NCI-H524 treated with DMSO at 0.1 percent for 48 hours (cell line): ENCODE measurements at places on chromosomes 5 and 9.

DNA sequence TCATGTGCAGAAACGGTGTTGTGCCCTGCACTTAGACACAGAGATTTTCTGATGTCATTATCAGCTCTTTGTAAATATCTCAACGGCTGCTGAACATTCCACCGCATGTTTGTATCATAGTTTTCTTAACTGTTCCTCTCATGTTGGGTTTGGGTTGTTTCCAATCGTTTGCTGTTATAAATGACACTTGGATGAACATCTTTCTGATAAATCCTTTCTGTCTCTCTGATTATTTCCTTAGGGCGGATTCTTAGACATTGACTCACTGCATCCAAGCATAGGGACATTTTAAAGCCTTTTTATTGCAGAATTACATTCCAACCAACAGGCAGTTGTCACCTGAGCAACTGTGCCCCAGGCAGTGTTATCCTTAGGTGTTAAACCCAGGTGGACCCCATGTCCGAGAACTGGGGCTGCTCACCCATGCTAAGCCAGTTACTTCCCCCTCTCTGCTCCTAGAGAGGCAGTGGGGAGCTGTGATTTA lies 28.5 kb downstream of the COL5A1 start:
- DNase-seq = no peak

DNA sequence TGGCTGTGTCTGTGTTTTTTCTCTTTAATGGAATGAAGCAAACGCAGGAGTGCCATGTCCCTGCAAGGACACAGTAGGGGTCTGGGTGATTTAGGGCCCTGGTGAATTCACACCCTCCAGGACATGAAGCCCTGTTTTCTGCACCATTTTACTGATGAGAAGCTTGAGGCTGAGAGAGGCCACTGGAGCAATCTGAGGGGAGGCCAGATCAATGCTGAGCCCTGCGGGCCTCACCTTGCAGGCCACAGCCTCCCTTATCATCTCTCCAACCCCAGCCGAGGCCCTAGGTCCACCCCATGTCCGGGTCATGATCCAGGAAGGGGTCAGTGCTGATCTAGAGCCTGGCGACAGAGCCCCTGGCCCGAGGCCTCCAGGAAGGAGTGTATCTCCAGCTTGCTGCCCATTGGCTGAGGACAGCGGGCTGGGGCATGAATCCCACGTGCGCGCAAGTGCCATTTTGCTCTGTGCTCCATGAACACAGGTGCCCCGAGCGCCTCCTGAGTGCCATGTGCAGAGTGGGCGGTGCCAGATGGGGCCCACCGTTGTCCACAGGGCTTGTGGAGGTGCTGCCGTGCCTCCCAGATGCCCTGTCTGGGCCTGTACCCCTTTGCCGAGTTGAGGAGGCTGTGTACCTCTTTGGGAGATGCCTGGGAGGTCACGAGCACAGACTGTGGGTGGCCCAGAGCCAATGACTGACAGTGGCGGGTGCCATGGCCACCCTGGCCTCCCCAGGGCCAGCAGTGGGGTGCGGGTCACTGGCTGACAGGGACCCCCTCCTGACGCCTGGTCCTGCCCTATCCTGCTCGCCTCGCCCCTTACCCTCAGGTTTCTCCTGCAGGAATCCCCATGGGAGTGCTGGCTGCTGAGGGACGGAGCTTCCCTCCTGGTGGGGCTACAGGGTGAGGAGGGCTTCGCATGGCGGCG lies 32.3 kb upstream of the LPCAT1 start:
- no peak for DNase-seq

- no peak for DNase-seq
These were observed 81.3 kb upstream of the PRR16 start for GRCh38 chr5:120382833-120383232.

- DNase-seq = no peak
These were observed 85.1 kb downstream of the SAXO1 start for GRCh38 chr9:18947892-18948339.

DNA sequence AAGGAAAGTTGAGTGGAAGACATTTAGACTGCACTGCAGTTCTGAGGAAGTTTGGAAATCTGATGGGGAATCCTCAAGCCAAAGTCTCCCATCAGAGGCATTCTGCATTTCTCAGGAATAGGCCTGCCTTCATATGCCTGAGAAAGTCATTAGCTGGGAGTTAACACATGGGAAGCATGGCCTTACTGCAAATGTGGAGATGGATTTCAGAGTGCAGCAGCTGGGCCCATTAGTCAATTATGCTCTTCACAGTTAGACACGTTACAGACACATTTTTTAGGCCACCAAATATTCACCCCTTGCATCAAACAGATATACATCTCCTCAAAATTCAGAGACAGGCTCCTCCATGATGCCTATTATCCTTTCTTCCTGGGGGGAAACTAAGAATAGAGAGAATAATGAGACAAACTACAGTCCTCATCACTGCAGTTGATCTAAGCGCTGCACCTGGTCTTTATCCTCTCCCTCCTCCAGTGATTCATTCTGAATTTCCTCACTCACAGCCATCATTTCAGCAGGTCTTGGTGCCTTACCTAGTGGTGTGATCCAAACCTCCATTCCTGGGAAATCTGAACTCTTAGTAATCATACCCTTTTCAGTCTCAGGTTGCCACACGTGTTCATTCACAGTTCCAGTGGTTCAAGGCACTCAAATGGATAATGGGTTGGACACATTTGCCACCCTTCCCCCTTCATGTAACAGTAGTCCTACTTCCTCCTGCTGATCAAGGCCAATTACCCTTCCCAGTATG lies 47.9 kb upstream of the PPP2CA start:
- DNase-seq = peak; percentile 76

GRCh38 chr9:91418215-91418610 lies 5.4 kb downstream of the NFIL3 start:
- DNase-seq = no peak

- no peak for DNase-seq
These were observed 7.2 kb upstream of the TXNDC8 start for GRCh38 chr9:110344821-110345220.

GRCh38 chr5:1387059-1387755 lies 42.3 kb upstream of the CLPTM1L start:
- peak; percentile 23 for DNase-seq

DNA sequence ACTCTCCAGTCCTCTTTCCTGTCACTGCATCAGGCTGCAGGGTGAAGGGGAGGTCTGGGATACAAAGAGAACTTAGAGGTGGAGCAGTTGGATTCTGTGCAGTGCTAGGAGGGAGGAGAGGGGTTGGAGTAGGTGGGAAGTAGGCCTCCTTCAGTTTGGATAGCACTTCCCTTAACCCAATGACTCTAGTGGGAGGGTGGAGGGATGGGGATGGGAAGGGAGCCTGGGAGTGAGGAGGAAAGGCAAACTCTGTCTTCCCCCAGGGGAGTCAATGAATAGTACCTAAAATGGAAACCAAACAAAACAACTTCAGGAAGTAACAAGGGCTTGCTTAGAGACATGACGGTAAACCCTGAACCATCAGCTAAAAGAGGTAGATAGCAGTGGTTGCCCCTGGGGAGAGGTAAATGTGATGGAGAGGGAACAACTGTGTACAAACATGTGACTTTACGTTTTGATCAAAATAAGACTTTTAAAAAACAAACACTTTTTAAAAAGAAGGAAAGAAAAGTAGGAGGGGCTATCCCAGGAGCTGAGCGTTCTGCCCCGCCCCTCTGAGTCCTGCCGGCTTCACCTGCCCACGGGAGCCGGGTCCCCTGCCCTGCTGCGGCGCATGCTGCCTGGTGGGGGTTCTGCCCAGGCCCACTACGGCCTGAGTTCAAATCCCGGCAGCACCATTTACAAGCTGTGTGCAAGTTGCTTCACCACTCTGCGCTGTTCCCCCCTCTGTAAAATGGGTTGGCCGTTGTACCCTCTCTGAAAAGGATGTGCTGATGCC lies 30.9 kb downstream of the GSN start:
- no peak for DNase-seq

DNA sequence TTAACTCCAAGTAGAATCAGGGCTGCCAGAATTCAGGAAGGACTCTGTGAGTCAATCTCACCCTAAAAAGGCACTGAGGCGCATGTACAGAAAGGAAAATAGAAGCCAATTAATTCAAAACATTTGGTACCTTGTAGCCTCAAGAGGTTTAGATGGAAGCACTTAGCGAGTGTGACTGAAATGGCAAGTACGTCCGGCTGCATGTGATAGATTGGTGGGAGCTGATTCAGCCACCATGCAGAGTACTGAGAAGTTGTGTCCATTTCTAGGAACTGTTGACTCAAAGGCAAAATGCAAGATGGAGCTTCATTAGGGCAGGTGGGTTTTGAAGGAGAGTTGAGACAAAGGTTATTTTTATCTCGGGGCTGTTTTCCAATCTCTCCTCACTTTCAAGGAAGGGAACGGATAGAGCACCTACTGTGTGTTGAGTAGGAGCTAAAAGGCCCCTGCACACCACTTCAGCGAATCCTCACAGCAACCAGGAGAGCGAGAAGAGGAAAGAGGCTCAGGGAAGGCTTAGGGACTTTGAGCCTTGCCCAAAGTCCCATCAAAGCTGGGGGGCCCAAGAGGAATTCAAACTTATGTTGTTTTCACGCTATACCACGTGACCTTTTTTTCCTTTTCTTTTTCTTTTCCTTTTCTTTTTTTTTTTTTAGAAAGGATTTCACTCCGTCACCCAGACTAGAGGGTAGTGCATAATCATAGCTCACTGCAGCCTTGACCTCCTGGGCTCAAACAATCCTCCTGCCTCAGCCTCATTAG lies 34.6 kb upstream of the CPEB4 start:
- DNase-seq = no peak

GRCh38 chr5:2546938-2547337 lies 204.5 kb downstream of the IRX2 start:
- no peak for DNase-seq

DNA sequence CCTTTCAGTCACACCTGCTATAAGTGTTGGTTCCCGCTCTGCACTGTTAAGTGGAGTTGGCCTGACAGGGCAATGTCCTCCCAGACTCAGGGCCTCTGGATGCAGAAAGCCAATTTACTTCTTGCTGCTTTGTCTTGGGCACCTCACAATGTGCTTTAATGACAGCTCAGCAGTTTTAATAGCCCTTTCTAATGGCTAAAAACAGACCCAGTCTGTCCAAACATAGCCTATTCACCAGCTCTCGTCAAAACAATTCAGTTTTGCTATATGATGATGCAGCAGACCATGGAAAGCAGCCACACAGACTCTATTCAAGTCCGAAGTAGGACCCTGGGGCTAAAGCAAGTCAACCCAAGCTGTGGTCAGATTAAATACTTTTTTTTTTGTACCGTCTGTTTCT lies 529.1 kb upstream of the SEMA6A start:
- DNase-seq = no peak

DNA sequence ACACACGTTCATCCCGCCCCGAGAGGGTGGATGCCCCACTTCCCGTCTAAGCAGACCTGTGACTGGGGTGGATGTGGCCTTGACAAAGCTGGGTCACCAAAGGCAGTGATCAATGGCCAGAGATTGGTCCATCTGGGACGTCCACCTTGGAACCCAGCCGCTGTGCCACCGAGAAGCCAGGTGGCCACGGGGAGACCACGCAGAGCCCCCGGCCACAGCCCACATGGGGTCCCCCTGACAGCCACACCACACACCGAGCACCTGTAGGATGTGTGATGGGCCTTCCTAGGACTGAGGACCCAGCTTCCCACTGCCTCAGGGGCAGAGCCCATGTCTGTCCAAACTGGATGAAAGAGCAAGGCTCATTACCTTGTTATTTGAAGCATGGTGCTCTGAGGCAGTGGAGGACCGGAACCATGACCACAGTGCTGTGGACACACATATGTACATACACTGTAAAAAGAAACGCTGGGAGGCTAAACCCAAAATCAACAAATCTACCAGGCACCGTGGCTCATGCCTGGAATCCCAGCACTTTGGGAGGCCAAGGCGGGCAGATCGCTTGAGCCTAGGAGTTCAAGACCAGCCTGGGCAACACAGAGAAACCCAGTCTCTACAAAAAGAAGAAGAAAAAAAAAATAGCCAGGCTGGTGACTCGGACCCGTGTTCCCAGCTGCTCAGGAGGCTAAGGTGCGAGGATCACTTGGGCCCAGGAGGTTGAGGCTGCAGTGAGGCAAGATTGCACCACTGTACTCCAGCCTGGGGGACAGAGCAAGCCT lies 50.1 kb downstream of the MRPL36 start:
- no peak for DNase-seq

- DNase-seq = no peak
These were observed 509.8 kb downstream of the CCDC171 start for GRCh38 chr9:16062542-16063240.

GRCh38 chr5:6907320-6907918 lies 194.2 kb downstream of the TENT4A start:
- no peak for DNase-seq

DNA sequence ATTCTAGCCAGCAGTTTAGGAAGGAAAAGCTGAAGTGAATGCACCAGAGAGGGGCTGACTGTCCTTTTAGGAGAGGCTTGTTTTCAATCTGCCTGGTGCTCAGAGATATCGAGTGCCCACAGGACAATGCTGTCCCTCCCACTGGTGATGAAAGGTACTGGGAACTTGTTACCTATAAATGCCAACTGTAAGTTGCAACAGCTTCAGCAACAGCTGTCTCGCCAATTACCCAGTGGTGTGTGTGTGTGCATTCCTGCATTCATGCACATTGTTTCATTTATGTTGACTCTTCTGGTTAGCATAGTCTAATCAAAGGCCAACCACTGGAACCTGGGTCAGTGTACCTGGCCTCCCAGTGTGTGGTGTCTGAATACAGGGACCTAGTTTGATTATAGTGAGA lies 161.1 kb downstream of the CSNK1G3 start:
- DNase-seq = no peak

DNA sequence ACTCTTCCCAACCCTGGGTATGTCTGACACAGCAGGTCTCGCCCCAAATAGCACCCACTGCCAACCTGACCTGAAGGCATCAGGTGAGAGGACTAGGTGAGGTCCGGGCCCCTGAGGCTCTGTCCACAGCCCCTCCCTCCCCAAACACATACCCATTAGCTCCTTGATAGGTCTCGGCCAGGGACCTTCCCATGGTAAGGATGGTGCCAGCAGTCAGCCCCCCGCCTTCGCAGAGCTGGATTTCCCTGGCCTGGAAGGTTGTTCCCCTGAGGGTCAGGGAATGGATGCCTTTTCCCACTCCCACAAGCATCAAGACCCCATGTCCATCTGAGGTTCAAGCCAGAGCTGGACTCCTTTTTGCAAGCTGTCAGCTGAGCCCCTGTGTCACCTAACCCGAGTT lies 2.7 kb downstream of the ENHO start:
- DNase-seq = no peak

DNA sequence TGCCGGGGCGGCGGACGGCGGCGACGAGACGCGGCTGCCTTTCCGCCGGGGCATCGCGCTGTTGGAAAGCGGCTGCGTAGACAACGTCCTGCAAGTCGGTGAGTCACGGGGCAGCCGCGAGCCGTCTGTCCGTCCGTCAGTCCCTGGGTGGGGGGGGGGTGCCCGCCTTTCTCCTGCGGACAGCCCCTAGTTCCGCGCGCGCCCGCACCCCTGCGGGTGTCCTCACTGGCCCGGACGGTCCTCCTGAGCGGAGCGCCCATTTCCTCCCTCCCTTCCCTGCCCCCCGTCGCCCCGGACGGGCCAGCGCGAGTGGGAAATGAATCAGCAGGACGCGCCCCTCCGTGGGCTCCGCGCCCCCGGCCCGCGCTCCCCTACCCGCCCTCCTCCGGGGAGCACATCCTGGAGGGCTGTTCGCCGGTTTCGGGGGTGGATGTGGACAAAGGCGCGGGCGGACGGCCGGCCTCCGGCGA lies 828 bp downstream of the ZSWIM6 start:
- no peak for DNase-seq
